ENCODE measurements at places on chromosomes 3 and 15. TPM values are rescaled to one million over a fixed set of nuclear protein-coding genes. Genes with fewer than 3 reads are reported as not detected.

Gene ZNF501
- 1.2 TPM for total RNA-seq

GRCh38 chr3:42688487-42689420 is 3.4 kb downstream of the KLHL40 start:
- no peak for DNase-seq

DNA sequence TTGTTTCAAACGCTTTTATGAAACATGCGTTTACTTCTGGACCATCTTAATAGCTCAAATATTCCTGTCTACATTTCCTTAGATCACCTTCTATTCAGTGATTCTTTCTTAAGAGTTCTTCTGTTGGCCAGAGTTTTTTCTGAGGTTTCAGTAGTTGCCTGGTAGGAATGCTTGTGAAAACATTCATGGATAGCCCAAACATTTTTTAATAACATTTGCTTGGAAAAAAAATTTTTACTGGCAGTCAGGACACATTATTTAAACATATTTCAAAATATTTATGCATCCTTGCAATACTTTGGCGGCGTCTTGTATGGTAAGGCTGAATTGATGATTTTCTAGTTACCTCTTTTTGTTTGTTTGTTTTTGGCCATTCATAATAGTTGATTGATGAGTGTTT is 47.4 kb upstream of the ZBTB20 start:
- no peak for DNase-seq

- no peak for DNase-seq
These were observed 36.2 kb downstream of the GAP43 start for GRCh38 chr3:115659253-115660220.

Gene SEMA3B
- total RNA-seq = 13.4 TPM

DNA sequence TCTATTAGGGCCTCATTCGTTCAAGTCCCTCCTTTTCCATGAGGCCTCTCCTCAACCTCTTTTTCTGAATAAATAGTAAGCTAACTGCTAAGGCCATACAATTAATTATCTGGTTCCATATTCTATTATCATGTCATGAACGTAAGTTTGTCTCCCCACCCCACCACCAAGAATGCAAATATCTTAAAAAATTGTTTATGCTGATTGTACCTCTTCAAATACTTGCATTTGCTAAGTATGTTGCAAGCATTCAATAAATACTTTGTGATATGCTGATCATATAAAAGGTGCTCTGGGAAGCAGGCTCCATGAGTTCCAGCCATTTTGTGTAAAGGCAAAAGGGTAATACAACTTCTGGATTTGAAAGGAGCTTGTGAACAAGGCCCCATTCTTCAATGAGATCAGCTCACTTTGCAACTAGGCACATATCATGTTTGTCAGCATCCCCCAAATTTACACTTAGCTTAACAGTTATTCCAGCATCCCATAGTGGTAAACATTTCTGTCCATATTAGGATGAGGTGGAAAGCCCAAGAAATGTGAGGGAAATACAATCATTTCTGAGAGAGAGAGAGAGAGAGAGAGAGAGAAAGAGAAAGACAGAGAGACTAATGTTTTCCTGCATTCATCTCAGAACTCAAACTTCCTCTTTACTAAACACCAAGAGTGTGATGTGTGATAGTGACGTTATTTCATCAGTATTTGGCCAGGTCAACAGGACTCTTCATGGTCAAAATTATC is 33.2 kb downstream of the SLC12A8 start:
- DNase-seq = no peak

GRCh38 chr3:98746882-98747281 is 16.3 kb upstream of the ST3GAL6 start:
- no peak for DNase-seq

Gene WNT7A
- not detected for total RNA-seq

DNA sequence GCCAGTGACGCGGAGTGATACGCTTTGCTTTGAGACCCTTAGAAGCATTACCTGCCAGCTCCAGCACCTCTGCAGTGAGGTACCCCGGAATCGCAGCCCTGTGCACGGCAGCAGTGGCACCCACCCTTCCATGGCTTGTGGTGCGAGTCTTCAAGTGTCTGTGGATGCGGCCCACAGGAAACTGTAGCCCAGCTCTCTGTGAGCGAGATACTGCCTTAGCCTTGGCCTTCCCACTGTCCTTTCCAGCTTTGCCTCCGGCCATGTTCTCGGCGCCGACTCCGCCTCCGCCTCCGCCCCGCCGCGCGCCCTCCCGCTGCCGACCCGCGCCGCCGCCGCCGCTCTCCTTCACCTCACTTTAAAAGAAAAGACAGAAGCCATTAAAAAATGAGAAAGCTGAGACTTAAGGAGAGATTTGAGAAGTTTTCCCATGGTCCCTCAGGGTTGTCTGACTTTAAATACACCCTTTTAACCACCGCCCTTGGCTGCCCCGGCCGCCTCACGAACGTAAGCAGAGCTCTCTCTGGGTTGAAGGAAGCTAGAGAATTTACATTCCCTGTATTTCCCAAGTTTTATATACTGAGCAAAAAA is 78.5 kb upstream of the FAM174B start:
- DNase-seq = no peak

Gene CHRNB4
- not detected for total RNA-seq

GRCh38 chr15:38668898-38669391 is 104.3 kb upstream of the RASGRP1 start:
- DNase-seq = no peak

- DNase-seq = no peak
These were observed 15.3 kb upstream of the RTP4 start for GRCh38 chr3:187352581-187353575.

GRCh38 chr3:48433472-48434118 is 3.7 kb upstream of the PLXNB1 start:
- no peak for DNase-seq

DNA sequence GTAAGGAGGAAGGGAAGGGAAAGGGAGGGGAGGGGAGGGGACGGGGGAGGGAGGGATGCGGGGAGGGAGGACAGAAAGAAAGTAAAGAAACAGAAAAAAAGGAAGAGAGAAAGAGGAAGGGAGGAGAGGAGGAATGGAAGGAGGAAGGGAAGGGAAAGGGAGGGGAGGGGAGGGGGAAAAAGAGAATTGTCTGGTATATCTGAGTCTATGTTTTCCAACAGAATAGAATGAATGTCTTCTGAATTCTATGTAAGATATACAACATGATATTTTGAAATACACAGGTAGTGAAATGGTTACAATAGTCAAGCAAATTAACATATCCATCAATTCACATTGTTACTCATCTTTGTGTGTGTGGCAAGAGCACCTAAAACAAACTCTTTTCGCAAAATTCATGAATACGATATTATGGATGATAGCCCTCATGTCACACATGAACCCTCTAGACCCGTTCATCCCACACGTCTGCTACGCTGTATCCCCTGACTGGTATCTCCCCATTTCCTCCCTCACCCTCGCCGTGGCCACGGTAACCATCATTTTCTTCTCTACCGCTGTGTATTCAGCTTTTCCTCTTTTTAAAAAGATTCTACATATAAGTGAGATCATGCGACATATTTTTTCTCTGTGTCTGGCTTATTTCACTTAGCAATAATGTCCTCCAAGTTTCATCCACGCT is 168.9 kb downstream of the XXYLT1 start:
- DNase-seq = no peak

- DNase-seq = no peak
These were observed 158.3 kb upstream of the C2CD4B start for GRCh38 chr15:62323353-62323890.

DNA sequence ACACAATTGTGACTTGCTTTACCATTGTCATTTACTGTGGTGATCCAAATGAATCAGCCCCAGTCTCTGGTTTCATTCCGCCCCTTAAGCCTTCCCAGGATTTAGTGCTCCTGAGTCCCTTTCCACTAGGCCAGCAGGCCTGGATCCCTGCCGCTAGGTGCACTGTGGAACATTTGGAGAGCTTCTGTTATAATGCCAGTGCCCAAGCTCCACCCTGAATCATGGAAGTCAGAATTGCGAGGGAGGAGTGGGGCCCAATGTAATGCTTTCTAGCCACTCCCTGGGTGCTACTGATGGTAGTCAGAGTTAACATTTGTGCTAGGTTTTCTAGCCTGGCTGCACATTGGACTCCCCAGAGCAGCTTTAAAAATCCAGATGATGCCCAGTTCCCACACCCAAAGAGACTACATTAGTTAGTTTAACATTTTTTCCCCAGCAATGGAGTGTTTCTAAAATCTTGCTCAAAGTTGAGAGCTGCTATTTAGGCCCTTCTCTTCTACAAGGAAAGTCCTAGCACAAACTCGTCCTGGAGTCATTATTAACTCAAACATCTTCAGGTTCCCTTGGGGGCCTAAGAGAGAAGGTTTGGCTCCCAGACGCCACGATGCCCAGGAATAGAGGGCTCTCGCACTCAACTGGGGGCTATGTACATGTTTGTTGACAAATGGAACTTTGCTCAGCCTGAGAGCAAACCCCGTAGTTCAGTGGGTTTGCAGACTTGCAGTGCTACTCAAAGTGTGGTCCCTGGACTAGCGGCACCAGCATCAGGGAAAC is 366.7 kb upstream of the PROK2 start:
- DNase-seq = no peak

- DNase-seq = no peak
These were observed 201.4 kb upstream of the ARHGEF26 start for GRCh38 chr3:153919773-153920172.

Gene TYRO3
- 12.2 TPM for total RNA-seq

- peak; percentile 70 for DNase-seq
These were observed 63.4 kb upstream of the LEKR1 start for GRCh38 chr3:156762631-156763185.

- DNase-seq = peak; percentile 39
These were observed 24.7 kb upstream of the ZBED2 start for GRCh38 chr3:111619833-111620232.

GRCh38 chr3:62665627-62666437 is 209.4 kb downstream of the CADPS start:
- DNase-seq = peak; percentile 30

Gene SEMA6D
- total RNA-seq = 14.1 TPM

- DNase-seq = no peak
These were observed 138.2 kb upstream of the CNTN4 start for GRCh38 chr3:1960506-1960905.

DNA sequence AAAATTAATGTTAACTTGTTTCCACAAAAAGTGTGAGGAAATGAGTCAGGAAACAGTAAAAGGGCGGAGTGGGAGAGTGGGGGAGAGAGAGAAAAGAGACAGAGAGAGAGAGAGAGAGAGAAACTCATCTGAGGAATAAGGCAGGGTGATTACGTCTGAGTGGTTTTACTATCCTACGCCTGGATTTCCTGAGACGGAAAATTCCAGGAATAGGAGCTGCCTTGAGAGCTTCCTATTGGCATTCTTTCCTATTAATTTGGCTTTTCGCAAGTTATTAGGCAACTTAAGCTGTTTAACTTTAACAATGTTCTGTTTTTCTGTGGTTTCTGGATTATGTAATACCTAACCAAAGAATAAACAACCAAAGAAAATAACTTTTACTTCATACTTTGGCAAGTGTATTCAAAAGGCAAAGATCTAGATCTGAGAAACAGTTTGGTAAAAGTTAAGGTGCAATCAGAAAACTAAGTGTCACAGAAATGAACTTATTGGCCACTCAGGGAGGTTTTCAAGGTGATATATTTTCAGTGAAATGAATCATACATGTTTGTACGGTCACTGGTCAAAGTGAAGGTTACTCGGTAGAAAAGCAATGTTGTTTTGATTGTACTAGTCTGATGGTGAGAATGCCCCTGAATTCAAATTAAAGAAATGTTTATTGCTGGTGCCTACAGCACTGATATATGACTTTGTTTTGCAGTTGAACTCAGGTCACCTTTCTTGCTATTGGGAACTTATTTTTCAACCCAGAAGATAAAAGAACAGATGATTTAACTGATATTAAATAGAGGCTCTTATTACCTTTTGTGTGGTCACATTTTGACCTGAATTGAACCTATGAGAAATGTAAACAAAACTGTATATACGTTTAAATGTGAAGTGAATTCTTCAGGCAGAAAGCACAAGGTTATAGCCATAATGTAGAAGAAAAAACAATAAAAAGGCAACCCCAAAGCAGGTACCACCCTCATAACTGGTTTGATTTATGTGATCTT is 39.9 kb upstream of the TNFSF10 start:
- peak; percentile 57 for DNase-seq

Gene GATM
- 0.23 TPM for total RNA-seq

GRCh38 chr15:63322541-63322940 is 45.1 kb downstream of the APH1B start:
- DNase-seq = peak; percentile 31

DNA sequence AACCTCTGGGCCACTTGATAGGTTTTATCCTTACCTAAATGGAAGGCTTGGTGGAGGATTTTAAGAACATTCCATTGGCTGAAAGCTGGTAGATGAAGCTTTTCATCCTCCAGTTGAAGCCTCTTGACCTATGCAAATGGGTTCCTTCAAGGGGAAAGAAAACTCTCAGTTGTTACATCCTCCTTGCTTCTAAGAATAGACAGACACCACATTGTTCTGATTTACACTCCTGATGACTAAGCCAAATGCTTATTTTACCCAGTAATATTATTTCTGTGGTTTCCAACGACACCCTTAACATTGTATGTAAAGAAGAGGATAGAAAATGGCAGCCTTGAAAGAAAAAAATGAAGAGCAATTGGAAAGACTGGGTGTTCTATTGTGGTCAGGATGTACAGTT is 480.5 kb downstream of the OTOL1 start:
- DNase-seq = no peak

GRCh38 chr3:156760333-156760732 is 65.8 kb upstream of the LEKR1 start:
- no peak for DNase-seq

DNA sequence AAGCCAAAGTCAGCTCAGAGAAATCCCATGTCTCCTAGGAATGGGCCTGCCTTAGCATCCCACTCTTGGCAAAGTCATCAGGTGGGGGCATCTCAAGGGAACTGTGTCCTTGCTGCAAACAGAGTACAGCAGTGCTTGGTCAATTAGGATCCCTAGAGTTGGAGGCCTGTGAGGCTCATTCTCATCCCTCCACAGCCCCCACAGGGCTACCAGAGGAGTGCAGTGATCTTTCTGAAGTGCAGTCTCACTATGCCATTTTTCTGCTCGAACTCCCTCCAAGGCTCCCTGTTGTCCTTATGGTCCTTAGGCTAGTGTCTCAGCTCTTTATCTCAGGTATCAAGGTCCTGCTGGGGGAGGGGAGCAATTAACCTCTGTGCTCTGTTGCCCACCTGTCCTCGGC is 31.1 kb downstream of the TMEM40 start:
- DNase-seq = no peak

Measured in MG63 (cell line).